ENCODE measurements at places on chromosomes 7 and 10.

- no peak for DNase-seq
These were observed 50.2 kb downstream of the APBB1IP start for GRCh38 chr10:26488344-26488743.

GRCh38 chr10:48366261-48366660 lies 59.8 kb downstream of the MAPK8 start:
- DNase-seq: no peak

DNA sequence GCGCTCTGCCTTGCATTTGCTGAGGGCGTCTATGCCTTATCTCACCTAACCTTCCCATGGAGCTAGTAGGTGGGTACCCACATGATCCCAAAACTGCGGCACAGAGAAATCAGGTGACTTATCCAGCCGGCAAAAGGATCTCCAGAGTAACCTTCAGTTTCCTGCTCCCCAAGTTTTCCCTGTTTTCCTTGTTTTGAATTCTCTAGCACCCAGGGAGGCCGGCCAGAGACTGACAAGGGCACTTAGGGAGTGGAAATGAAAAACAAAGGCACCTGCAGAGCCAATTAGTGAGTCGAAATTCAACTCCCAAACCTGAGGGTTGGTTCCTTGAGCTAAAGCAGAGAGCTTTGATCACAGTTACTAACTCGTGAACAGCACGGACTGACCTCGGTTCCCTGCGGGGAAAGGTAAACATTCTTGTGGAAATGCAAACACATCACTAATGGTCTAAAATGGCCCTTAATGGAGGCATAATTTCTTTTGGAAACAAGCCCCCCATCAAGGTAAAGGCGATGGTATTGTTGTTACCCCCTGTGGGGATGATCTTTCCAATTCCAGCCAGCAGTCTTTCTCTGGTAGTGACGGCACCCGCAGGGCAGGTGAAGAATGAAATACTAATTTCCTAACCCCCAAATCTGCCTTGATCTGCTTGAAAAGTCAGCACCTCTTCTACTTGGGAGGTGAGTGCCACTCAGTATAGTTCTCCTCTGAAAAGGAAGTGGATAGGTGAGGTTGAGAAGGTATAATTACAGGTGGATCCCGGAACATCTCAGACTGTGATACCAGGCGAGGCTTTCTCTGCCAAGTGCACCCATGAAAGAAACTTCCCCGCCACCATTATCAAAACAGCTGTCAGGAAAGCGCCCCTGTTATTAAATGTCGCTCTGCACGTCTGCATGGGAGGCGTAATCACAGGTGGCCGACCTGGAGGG lies 365.6 kb upstream of the AUTS2 start:
- DNase-seq: no peak

- DNase-seq: no peak
These were observed 77.0 kb upstream of the PHYHIPL start for GRCh38 chr10:59099481-59099880.

- no peak for DNase-seq
These were observed 504 bp upstream of the BMPER start for GRCh38 chr7:33904681-33905388.

- DNase-seq: no peak
These were observed 7.5 kb downstream of the AIMP2 start for GRCh38 chr7:6016653-6016966.

DNA sequence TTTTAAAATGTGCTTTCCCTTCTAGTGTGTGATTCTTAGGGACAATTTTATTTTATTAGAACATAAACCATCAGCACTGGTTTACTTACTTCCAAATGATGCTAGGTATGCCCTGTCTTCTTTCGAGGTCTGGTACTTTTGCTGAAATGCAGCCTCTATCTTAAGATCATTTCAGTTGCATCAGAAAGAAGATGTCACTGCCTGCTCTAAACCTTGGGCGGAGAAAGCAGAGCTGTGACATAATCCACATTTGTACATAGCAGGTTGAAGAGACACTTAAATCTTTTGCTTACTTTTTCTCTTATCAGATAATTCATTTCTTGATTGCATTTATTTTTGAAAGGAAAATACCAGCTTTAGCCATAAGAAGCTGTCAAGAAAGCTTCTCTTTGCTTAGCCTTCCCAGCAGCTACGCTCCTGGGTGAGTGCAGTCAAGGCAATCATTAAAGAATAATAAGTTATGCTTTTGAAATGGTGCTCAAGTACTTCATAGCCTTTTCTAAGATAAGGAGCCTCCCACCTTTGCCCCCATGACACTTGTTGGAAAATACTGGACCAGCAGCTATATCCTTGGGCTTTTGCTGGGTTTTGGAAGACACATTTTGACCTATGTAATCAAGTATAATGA lies 108.4 kb upstream of the SAMD8 start:
- DNase-seq: no peak

DNA sequence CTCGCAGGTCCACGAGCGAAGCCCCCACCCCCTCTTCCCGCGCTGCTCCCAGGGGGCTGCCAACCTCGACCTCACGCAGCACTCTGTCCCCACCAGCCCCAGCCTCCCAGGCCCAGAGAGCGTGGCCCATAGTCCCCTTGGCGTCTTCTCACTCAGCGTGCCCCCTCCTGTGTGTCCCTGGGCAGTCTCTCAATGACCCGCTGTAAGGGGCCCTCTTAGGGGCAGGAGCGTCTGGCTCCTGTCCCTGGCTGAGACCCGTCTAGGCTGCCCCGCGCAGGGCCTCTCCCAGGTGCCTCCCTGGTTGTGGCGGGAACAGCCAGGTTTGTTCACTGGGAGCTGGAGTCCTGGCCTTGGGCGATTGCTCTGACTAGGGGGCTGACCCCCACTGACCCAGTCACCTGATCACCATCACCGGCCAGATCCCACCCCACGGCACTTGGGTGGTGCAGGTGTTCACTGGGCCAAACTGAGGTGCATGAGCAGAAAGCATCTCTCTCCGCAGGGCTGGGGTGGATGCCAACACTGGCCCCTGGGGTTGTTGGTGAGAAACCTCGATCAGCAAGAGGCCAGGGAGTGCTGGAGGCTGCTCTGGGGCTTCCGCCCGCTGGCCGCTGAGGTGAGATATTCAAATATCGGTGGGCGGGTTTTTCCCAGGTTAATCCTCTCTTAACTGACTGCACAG lies 12.6 kb upstream of the WDFY4 start:
- no peak for DNase-seq

- DNase-seq: no peak
These were observed 5.7 kb upstream of the TAS2R39 start for GRCh38 chr7:143177374-143178119.

- no peak for DNase-seq
These were observed 219.1 kb downstream of the GFRA1 start for GRCh38 chr10:116053910-116054309.

DNA sequence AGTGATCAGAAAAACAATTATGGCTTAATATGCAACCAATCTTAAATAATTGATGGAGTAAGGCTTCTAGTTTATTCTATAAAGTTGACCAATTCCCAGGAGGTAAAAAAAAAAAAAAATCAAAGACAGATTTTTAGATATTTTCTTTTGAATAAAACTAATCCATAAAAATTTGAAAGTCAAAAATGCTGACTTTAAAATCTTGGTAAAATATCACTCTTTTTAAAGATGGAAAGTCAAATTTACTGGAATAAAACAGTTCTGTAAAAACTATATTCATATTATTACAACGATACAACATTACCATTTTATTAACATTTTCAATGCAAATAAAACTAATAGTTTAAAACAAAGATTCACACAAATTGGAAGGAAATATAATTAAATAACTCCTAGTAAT lies 5.4 kb downstream of the RELN start:
- no peak for DNase-seq

DNA sequence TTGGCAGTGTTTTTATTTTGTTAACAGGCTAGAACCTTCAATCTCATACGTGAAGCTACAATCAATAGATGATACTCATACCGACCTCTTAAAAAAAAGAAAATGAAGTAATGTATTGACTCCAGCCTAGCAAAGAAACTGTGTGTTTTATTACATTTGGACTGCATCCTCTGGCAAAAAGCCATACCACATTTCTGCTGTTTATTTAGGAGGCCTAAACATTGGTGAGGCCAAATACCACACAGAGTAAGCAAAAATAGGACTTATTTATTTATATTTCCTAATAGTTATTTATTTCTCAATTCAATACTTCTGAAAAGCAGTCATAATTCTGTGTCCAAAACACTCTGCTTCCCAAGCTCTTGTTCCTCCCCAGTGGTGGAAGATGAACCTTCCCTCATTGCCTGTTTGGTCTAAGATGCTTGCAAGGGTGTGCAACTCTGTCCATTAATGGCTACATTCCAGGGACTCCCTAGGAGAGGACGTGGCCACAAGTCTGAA lies 398.8 kb upstream of the KLF6 start:
- no peak for DNase-seq

DNA sequence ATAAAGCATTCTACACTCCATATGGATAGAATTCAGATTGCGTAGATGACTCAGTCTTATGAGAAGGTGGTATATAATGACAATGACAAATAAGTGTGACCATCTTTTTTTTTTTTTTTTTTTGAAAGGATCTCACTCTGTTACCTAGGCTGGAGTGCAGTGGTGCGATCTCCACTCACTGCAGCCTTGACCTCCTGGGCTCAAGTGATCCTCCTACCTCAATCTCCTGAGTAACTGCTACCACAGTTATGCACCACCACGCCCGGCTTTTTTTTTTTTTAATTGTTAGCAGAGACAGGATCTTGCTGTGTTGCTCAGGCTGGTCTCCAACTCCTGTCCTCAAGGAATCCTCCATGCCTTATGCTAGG lies 43.2 kb upstream of the NRP1 start:
- no peak for DNase-seq

DNA sequence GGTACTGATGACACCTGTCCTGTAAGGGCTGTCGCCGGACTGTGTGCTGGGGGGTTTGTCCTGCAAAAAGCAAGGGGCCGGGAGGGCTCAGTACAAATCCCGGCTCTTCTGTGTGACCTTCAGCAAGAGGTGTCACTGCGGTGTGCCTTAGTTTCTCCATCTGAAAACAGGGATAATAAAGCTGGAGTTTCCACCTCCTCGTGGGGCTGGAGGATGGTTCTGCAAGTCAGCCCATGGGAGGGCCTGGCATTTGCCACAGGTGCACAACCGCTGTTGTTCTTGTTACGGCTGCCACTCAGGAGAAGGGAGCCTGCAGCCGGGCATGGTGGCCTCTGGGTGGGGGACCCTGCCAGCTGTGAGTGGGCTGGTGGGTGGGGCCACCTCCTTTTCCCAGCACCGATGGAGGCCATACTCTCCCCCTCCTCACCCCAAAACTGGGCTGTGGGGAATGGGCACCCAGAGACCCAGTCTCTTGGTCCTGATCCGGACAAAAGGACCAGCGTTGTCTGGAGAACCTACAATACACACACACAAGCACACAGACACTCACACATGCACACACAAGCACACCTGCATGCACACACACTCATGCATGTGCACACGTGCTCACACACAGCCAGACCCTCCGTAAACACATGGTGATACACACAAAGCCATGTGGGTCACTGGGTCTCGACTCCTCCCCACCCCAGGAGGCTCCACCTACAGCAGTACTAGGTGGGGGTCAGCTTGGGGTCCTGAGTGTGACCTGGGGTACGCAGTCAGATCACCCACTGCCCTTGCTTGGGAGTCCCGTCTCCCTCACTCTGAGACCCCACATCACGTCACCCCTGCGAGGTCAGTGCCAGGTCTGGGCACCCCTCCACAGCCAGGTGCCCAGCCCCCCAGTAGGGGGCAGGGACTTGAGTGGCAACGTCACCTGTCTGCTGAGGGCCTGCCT lies 34.1 kb downstream of the ELFN1 start:
- DNase-seq: no peak

DNA sequence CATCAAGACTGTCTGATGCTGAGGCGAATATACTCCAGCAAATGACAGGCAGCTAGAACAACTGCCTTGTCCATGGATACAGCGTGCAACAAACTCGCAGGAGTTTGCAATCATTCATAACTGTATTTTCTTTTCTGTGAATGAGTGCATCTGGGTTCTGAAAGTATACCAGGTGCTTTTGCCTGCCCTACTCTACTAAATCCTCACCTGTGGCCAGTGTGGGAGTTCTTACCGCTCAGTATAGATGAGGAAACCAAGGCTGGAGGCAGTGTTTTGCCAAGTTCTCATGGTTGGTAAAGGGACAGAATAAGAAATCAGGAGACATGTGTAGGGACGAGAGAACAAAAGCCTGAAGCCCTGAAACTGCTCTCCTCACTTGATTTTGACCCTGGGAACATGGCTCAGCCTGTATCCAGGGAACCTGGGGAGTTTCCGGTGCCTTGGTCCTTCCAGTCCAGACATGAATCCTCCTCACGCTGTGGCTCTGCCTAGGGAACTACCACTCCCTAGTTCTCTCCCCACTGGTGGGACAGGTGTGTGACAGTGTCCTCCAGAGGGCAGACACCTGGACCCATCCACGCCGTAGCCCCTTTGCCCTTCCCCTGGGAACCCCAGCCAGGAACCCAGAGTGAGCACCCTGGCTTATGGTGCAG lies 142.0 kb downstream of the CDH23 start:
- DNase-seq: no peak

GRCh38 chr7:18370633-18371032 lies 124.9 kb upstream of the HDAC9 start:
- DNase-seq: no peak

DNA sequence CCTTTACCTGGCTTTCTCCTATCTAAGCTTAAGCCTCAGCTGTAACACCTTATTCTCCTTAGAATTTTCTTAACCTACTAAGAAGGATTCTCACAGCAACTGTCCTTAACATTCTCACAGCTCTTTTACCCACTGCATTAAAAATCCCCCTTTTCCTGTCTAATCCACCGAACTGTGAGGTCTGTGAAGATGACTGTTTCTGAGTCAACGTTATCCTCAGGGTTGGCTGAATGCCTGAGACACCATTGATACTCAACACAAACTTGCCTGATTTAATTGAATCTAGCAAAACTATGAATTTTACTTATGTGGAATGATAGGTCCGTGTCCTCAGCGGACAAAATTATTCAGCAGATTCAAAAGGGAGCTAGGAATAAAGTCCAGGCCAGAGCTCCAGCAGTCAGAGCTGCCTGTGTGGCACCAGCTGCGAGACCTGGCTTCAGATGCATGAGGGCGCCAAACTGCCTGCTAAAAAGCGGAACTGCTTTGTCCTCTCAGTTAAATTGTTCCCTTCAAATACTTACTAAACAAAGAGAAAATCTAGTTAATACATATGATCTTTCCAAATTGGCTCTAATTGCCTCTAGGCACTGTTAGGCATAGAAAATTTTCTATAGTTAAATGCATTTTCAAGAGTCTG lies 33.4 kb upstream of the VWDE start:
- no peak for DNase-seq

DNA sequence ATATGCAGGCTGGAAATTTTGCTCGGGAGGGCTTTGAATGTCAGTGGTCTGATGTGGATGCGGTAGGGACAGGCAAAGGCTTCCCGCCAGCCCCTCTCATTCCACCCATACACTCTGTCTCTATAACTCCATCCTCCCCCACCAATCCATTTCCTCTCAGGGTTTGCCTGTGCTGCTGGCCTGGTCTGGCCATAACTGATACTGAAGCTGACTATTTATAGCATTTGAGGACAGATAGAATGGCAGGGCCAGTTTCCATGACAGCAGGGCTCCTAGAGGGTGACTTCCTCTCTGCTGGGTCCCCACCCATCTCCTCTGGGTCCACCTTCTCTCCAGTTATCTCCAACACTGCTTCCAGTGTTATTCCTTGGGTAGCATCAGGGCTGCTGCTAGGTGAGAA lies 6.6 kb upstream of the PDLIM1 start:
- DNase-seq: no peak

Measured in stimulated activated CD4-positive, alpha-beta T cell treated with anti-CD3 and anti-CD28 coated beads, TNF-alpha, amount 100 ng/mL, for 1 hour (primary cell).